ENCODE measurements at places on chromosomes 6 and 20. TPM values are rescaled to one million over a fixed set of nuclear protein-coding genes. Genes with fewer than 3 reads are reported as not detected.

GRCh38 chr6:30600451-30600961 is 16.5 kb downstream of the PPP1R10 start:
- peaks cover 23% of the 10 kb centered on the region for H3K4me1 ChIP-seq
- H3K27ac ChIP-seq: no peak overlapping the region
- DNase-seq: no peak
- H3K27me3 ChIP-seq: no peaks in the 10 kb centered on the region
- H3K36me3 ChIP-seq: peaks cover 55% of the 10 kb centered on the region

DNA sequence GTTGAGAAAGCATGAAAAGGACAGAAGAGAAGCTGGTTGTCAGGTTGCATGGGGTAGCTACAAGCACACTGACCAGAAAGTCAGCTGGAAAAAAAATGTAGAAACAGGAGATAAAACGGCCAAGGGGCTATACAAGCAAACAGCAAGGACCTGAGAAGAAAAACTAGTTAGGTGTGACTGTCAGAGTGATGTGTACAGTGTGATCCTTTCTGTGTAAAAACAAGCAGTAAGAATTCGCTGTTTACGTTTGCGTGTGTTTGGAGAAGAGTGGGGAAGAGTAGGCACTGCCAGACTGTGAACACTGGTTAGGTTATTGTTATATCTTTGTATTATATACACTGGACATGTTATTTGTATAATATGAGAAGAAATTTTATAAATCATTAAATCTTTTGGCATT is 28.1 kb downstream of the PTPN1 start:
- no peaks in the 10 kb centered on the region for H3K36me3 ChIP-seq
- no peak overlapping the region for H3K4me3 ChIP-seq
- no peak overlapping the region for H3K27ac ChIP-seq
- H3K27me3 ChIP-seq: no peaks in the 10 kb centered on the region
- peaks cover 16% of the 10 kb centered on the region for H3K4me1 ChIP-seq

GRCh38 chr20:7285918-7286556 is 518.6 kb downstream of the BMP2 start:
- no peaks in the 10 kb centered on the region for H3K36me3 ChIP-seq
- no peak overlapping the region for H3K27ac ChIP-seq
- peaks cover 6% of the 10 kb centered on the region for H3K27me3 ChIP-seq

- no peaks in the 10 kb centered on the region for H3K27me3 ChIP-seq
- no peaks in the 10 kb centered on the region for H3K36me3 ChIP-seq
- H3K4me1 ChIP-seq: no peaks in the 10 kb centered on the region
Observed at GRCh38 chr6:38320843-38321242, 318.9 kb downstream of the BTBD9 start.

DNA sequence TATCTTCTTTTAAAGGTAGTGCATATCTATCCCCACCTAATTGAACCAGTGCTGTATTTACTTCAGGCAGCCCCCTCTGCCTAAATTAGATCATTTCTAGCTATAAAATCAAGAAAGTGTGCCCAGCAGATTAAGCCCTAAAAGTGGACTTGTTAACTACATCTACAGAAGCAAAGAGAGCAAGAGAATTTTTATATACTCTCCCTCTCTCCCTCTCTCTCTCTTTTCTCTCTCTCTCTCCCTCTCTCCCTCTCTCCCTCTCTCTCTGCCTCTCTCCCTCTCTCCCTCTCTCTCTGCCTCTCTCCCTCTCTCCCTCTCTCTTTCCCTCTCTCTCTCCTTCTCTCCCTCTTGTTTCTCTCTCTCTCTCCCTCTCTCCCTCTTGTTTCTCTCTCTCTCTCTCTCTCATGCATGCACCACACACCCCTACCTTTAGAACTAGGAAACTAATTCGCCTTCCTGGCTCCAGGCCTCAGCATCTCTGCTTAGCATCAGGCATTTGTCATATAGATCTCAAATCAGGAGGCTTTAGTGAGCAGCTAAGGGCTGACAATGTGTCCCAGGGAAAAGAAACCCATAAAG is 71.4 kb downstream of the FOXA2 start:
- H3K36me3 ChIP-seq: no peaks in the 10 kb centered on the region
- no peaks in the 10 kb centered on the region for H3K4me1 ChIP-seq
- no peak overlapping the region for H3K27ac ChIP-seq

MEI4 gene
- not detected for total RNA-seq
